CD4-positive, alpha-beta T cell treated with Interleukin-6 for 4 hours (primary cell): ENCODE measurements at places on chromosomes 12 and 14.

DNA sequence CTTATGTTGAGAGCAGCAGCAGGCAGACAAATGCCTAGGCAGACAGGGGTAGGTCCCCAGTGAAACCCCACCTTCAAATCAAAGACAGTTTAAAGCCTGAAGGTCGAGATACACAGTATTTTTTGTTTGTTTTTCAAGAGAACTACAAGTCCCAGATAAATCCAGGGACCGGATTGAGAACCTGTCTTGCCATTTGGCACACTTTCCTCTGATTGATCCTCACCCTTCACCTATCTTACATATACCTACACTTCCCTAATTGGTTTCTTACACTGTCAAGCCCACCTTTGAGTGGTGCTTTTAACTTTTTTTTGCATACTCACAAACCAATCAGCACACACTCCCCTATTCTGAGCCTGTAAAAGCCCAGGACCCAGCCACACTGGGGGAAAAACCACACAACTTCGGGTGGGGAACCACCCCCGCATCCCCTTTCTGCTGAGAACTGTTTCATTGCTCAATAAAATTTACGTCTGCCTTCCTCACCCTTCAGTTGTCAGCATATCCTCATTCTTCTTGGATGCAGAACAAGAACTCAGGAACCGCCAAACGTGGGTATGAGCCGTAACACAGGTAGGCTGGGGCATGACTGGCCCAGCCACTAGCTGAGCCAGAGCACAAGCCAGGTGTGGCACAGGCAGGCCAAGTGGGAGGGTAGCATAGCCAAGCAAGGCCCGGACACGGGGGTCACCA lies 11.1 kb downstream of the DICER1 start:
- no peak for DNase-seq

GRCh38 chr12:5624486-5625272 lies 192.8 kb downstream of the NTF3 start:
- no peak for DNase-seq

- no peak for DNase-seq
Observed at GRCh38 chr12:13386323-13387039, 190.0 kb downstream of the EMP1 start.

- no peak for DNase-seq
Observed at GRCh38 chr12:43214166-43214565, 337.8 kb downstream of the ADAMTS20 start.

GRCh38 chr12:131203666-131204415 lies 250.1 kb downstream of the ADGRD1 start:
- no peak for DNase-seq

- DNase-seq = no peak
Observed at GRCh38 chr14:56224229-56224628, 106.0 kb downstream of the PELI2 start.

DNA sequence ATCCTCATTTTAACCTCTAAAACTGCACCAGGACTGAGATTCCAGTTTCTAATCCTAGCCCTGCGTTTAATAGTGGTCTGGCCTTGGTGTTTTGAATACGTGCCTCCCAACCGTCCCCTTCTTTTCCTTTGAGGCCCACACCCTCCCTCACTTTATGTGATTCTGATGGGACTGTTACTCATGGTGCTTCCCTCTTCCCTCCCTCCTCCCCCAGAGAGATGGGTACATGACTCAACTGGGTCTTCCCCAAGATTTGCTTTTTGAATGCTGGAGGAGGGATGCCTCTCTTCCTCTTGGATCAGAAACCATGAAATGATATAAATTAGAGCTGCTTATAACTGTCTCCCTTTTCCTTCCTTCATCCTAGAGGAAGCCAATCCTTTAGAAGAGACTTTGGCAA lies 8.2 kb upstream of the PPP2R5E start:
- DNase-seq = no peak

GRCh38 chr12:67579662-67580003 lies 68.9 kb upstream of the DYRK2 start:
- peak; percentile 6 for DNase-seq

DNA sequence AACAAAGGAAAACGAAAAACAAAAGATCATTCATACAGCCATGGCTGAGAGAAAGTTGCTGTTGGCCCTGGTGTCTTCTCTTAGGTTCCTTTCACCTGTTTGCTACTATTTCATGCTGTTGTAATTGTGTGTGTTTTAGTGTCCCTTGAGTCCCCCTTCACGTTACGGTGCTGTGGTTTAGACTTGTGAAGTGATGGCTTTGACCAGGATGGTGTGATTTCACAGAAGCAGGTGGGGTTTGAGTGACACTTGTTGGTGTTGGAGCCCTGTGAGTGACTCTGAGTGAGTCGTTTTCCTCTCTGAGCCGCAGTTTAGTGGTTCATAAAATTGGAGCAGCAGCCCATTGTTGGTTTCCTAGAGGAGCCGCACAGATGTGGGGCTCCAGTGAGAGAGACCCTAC lies 635.4 kb downstream of the VRK1 start:
- no peak for DNase-seq

DNA sequence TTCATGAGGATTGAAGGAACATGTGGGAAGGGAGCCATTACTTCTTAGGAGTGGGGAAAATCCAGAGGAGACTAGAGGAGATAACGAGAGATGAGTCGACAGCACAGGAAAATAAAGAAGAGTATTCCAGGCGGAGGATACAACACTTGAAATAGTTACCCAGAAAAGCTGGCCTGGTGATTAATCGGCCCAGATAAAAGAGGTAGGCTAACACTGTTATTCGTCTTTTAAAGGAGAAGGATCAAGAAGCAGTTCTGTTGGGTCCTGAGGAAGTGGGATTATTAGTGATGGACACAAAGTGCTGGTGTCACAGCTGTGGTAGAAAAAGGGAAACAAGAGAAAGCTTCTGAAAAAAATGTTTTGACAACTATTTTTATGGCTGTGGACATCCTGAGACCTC lies 425.3 kb downstream of the ZFP36L1 start:
- DNase-seq = no peak

GRCh38 chr12:30822385-30823155 lies 67.8 kb upstream of the CAPRIN2 start:
- peak; percentile 39 for DNase-seq

DNA sequence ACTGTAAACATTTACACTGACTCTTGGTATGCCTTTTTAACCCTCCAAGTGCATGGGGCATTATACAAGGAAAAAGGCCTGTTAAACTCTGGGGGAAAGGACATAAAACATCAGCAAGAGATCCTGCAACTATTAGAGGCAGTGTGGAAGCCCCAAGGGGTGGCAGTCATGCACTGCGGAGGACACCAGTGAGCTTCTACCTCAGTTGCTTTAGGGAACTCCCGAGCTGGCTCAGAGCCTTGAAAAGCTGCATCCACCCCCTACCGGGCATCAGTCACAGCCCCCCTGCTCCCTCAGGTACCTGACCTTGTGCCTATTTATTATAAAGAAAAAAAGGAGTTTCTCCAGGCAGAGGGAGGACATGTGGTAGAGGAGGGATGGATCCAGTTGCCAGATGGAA lies 695.6 kb upstream of the LMO3 start:
- no peak for DNase-seq

GRCh38 chr14:96194657-96195431 lies 9.8 kb upstream of the BDKRB2 start:
- no peak for DNase-seq

- DNase-seq = no peak
Observed at GRCh38 chr14:22884076-22884737, 1.2 kb downstream of the REM2 start.

DNA sequence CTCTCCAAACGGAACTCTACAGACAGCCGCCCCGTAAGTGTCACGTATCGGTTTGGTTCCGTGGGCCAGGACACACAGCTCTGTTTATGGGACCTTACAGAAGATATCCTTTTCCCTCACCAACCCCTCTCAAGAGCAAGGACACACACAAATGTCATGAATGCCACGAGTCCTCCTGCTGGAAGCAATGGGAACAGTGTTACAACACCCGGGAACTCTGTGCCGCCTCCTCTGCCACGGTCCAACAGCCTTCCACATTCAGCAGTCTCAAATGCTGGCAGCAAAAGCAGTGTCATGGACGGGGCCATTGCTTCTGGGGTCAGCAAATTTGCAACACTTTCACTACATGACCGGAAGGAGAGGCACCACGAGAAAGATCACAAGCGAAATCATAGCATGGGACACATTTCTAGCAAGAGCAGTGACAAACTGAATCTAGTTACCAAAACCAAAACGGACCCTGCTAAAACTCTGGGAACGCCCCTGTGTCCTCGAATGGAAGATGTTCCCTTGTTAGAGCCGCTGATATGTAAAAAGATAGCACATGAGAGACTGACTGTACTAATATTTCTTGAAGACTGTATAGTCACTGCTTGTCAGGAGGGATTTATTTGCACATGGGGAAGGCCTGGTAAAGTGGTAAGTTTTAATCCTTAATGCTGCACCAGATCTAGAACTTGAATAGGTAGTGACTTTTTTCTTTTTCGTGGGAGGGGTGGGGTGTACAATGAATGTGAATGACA lies 69.7 kb downstream of the WDR20 start:
- DNase-seq = no peak

- DNase-seq = no peak
Observed at GRCh38 chr12:27817766-27818165, 37.7 kb upstream of the MANSC4 start.

- DNase-seq = no peak
Observed at GRCh38 chr14:68145036-68145435, 325.5 kb downstream of the RAD51B start.

DNA sequence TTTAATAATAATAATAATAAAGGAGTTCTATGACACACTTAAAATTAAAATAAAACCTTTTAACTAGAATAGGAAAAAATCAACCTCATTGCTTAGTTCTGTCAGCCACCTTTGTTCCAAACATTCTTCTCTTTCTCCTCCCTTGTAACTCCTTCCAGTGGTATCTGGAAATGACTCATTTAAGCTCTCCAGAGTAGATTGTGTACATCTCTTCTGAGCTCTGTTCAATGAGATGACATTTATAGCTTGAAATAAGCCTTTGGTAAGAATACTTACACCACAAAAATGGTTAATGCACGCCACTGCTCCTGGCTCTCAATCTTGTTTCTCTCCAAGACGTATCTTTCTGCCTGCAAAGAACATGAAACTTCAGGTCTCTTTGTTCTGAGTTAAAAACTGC lies 70.3 kb downstream of the STAB2 start:
- DNase-seq = no peak

- DNase-seq = no peak
Observed at GRCh38 chr14:96037891-96038557, 1.1 kb upstream of the C14orf132 start.

- no peak for DNase-seq
Observed at GRCh38 chr14:67646131-67646530, 26.4 kb downstream of the ARG2 start.

DNA sequence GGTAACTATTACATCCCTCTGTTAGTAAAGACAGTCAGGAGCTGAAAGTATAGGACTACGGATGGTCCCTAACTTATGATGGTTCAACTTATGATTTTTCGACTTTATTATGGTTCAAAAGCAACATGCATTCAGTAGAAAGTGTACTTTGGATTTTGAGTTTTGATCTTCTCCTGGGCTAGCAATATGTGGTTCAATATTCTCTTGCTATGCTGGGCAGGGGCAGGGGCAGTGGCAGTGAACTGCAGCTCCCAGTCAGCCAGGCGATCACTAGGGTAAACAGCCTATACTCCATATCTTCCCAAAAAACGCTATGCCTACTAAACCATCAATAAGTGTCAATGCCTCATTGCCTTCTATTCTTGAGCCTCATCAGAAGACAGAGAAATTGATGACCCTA lies 292.7 kb downstream of the EMP1 start:
- DNase-seq = no peak

GRCh38 chr12:98280152-98280551 lies 235.2 kb upstream of the TMPO start:
- DNase-seq = no peak

- no peak for DNase-seq
Observed at GRCh38 chr12:67837876-67838275, 151.4 kb upstream of the IFNG-AS1 start.

- no peak for DNase-seq
Observed at GRCh38 chr12:66900616-66901015, 221.7 kb upstream of the GRIP1 start.

DNA sequence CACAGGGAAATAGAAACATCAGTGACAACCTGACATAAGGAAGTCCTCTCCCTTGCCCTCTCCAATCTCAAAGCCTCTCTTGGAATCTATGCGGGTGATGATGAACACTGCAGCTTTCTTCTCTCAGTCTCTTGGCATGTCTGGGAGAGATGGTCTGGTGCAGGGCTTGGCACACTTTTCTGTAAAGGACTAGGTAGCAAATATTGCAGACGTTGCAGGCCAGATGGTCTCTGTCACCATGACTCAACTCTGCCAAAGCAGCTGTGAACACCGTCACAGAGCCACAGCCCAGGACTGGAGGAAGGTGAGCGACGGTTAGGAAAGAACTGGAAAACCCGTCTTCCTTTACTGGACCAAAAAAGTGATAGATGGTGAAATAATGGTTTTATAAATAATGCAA lies 591.0 kb upstream of the TMEM132C start:
- DNase-seq = no peak

GRCh38 chr14:79418649-79419415 lies 792.5 kb downstream of the DIO2 start:
- no peak for DNase-seq

DNA sequence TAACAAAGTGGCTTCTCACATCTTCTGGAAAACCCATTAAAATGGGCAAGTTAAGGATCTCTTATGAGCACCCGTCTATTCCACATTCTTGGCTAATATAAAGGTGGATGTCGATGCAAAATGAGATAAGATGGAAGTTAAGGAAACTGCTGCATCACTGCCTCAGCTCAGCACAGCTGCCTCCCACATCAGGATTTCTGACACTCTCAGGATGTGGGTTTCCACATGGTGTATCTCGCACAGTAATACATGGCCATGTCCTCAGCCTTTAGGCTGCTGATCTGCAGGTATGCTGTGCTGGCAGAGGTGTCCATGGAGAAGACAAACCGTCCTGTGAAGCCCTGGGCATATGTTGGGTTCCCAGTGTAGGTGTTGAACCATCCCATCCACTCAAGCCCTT lies 1348.0 kb downstream of the TMEM121 start:
- DNase-seq = no peak

- no peak for DNase-seq
Observed at GRCh38 chr14:34347683-34348082, 114.4 kb downstream of the SPTSSA start.

- no peak for DNase-seq
Observed at GRCh38 chr12:32895688-32896431, 717 bp downstream of the PKP2 start.

DNA sequence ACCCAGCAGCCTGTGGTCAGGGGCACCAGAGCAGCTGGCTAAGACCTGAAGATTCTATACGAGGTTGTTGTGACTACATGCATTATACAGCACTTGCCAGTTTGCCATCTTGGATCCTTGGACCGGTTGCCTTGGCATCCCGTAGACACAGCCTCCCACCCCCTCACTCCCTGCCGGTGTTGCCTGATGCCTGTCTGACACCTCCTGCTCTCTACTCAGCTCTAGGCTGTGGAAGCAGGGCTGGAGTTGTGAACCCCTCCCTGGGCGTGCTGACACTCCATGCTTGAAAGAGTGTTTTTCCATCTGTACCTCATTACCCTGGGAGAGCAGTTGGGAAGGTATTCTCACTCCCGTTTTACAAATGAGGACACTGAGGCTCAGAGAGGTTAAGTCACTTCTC lies 2.5 kb downstream of the CHGA start:
- DNase-seq = no peak

- no peak for DNase-seq
Observed at GRCh38 chr14:34120185-34120977, 169.5 kb upstream of the EGLN3 start.

GRCh38 chr14:93930989-93931307 lies 3.8 kb downstream of the FAM181A start:
- no peak for DNase-seq
